ENCODE measurements at places on chromosomes 5 and 9.

DNA sequence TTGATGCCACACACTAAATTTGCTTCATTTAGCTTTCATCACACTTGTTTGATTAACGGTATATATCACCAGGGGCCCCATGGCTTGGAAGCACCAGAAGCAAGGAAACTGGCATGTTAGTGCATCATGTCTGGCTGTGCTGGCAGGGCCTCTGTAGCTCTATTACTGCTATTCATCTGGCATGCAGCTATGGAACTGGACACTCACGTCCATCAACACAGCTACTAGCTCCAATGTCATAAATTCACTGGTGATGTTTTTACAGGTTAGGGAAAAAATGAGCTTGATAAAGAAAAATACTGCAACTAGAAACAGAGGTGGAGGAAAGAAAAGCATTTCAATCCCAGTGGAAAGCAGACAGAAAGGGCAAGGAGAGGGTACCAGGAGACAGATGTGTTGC is 343.2 kb downstream of the DEPDC1B start:
- H3K4me3 ChIP-seq = no peak overlapping the region
- H3K4me1 ChIP-seq = no peaks in the 10 kb centered on the region
- no peaks in the 10 kb centered on the region for H3K36me3 ChIP-seq
- H3K27ac ChIP-seq = no peak overlapping the region
- H3K27me3 ChIP-seq = no peaks in the 10 kb centered on the region
- DNase-seq = no peak

DNA sequence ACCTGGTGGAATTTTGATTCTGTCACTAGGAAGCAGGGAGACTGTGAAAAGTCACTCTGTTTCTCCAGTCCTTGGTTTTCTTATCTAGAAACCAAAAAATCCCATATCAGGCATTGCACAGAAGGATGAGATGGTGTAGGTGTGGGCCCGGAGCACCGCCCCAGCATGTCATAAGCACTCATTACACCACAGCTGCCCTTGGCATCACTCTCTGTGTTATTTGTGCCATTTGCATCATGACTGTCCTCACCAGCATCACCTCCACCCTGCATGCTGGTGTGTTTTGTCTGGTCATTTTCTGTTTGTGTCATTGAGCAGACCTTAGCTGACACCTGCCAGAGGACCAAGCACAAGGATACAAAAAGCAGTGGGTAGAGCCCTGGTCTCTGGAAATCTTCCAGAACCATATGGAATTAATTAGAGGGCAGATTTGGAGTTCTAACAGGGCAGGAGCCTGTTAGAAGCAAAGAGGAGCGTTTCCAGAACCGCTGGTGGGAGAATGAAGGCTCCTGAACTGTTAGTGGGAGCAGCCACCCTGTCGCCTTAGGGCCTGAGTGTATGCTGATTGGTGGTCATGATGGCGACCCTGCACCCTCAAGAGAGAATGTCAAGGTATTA is 99.3 kb downstream of the AMBP start:
- H3K27ac ChIP-seq = no peak overlapping the region
- no peaks in the 10 kb centered on the region for H3K36me3 ChIP-seq
- H3K4me1 ChIP-seq = peaks cover 8% of the 10 kb centered on the region
- H3K4me3 ChIP-seq = no peak overlapping the region
- H3K27me3 ChIP-seq = no peaks in the 10 kb centered on the region

GRCh38 chr5:15124871-15125568 is 253.4 kb upstream of the ANKH start:
- no peaks in the 10 kb centered on the region for H3K4me1 ChIP-seq
- H3K27me3 ChIP-seq = no peaks in the 10 kb centered on the region
- H3K27ac ChIP-seq = no peak overlapping the region
- H3K4me3 ChIP-seq = no peak overlapping the region
- no peak for DNase-seq

DNA sequence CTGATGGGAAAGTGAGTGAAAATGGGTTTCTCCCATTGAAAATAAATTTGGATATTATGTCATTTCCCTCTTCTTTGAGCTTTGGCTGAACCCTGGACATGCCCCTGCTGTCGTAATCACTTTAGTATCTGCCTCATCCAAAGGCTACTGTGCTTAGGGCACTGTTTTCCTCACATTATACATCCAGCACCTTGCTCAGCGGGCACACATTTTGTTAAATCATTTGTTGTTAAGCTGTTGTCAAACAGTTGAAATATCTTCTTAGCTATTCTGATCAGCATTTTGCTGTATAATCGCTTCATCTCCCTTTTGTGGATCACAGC is 352.7 kb upstream of the CD180 start:
- H3K4me1 ChIP-seq = no peaks in the 10 kb centered on the region
- no peaks in the 10 kb centered on the region for H3K27me3 ChIP-seq
- no peaks in the 10 kb centered on the region for H3K36me3 ChIP-seq

DNA sequence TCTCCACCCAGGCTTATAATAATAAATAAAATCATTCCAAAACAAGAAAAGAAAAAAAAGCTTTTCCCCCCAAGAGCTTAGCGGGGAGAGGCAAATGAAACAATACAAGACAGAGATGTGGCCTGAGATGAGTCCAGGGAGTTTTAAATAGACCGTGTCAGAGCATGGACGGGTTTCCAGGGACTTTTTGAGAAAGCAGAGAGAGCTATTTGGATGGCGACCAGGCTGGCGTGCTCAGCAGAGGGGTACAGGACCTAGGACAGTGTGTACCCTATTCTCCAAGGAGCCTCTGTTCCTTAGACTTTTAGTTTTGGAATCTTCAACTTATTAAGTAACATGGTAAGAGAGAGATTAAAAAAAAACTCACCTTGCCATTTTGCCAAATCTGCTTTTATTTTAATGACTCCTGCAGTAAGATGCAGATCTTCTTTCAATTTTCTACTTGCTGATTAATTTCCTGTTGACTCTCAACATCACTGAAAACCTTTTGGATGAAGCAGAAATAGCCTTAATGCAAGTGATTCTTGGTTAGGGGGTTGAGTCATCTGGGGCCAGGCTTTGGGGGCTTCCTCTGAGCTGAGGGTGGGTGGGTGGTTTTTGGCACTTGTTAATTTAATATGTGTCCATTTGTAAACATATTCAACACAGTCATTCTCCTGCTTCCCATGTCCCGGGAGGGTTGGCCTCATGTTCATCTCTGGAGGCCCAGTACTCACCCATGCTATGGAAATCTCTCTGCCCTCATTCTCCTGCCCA is 49.6 kb upstream of the OSMR start:
- H3K4me3 ChIP-seq = no peak overlapping the region
- peaks cover 14% of the 10 kb centered on the region for H3K4me1 ChIP-seq
- H3K27ac ChIP-seq = peak overlapping the region; percentile 24
- no peaks in the 10 kb centered on the region for H3K27me3 ChIP-seq
- no peak for DNase-seq
